ENCODE measurements at places on chromosomes 11 and 22.

GRCh38 chr22:39185601-39186012 is 33.1 kb upstream of the CBX7 start:
- H3K4me3 ChIP-seq: no peak overlapping the region
- peaks cover 2% of the 10 kb centered on the region for H3K4me1 ChIP-seq
- no peak for DNase-seq

DNA sequence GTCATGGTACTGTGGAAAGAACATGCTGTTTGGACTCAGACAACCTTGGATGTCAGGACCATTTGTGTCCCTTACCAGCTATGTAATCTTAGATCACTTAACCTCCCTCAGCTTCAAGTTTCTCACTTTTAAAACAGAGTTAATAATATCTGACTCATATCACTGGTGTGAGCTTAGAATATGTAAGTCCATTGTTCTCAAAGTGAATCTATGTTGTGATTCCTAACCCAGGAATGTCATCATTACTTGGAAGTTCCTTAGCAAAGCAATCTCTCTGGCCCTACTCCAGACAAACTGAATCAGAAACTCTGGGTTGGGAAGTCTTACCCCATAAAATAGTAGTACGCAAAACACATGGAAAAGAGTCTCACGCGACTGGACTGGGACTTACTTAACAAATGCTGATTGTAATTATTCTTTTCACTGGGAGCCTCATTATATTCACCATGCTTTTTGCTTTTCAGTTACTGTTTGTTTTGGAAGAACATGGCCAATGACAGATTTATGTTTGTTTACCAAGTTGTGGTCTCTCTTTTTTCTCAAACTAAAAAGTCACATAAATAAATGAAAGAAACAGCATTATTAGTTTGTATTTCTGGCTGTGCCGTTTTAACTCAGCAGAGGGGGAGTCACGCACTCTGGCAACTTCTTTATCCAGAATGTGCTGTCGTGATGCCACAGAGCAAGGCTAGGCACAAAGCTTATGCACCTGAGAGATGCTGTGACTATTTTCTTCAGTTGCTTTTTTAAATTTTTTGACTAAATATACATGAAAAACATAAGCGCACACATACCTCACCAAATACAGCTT is 217.7 kb upstream of the CTSC start:
- H3K27ac ChIP-seq: no peak overlapping the region
- DNase-seq: no peak
- no peaks in the 10 kb centered on the region for H3K4me1 ChIP-seq
- H3K4me3 ChIP-seq: no peak overlapping the region
- peaks cover 23% of the 10 kb centered on the region for H3K27me3 ChIP-seq
- H3K36me3 ChIP-seq: no peaks in the 10 kb centered on the region

- H3K27ac ChIP-seq: no peak overlapping the region
- no peak overlapping the region for H3K4me3 ChIP-seq
- no peak for DNase-seq
Observed at GRCh38 chr11:46603704-46604308, 10.0 kb upstream of the AMBRA1 start.

GRCh38 chr11:567629-568292 is 7.0 kb downstream of the RASSF7 start:
- no peak overlapping the region for H3K27ac ChIP-seq
- no peak for DNase-seq
- H3K27me3 ChIP-seq: no peaks in the 10 kb centered on the region
- no peaks in the 10 kb centered on the region for H3K36me3 ChIP-seq
- peak overlapping the region; percentile 61 for H3K4me3 ChIP-seq

DNA sequence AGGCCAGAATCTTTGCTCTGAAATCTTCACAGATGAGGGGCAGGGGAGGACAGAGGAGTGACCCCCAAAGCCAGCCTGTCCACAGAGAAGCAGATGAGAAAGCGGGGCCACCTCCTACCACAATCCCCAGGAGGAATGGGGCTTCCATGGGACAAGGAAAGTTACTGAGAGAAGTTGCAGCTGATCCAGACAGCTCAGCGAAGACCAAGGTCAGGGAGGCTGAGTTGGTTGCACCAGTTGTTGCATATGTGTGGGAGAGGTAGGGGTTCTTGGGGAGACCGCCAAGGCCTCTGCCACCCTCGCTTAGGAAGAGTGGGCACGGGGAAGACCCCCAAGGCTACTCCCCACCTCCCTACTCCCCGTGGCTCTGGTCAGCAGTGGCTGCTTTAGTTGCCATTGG is 81.6 kb upstream of the EIF3D start:
- H3K27me3 ChIP-seq: peaks cover 92% of the 10 kb centered on the region
- no peak overlapping the region for H3K27ac ChIP-seq
- H3K4me1 ChIP-seq: peaks cover 6% of the 10 kb centered on the region
- peaks cover 14% of the 10 kb centered on the region for H3K36me3 ChIP-seq
- DNase-seq: no peak

GRCh38 chr11:63999349-64000025 is 13.2 kb downstream of the OTUB1 start:
- DNase-seq: peak; percentile 55
- no peaks in the 10 kb centered on the region for H3K27me3 ChIP-seq
- H3K4me3 ChIP-seq: peak overlapping the region; percentile 82
- peaks cover 12% of the 10 kb centered on the region for H3K4me1 ChIP-seq
- peaks cover 5% of the 10 kb centered on the region for H3K36me3 ChIP-seq
- H3K27ac ChIP-seq: no peak overlapping the region
